ENCODE measurements at places on chromosomes 11 and 22. TPM values are rescaled to one million over a fixed set of nuclear protein-coding genes. Genes with fewer than 3 reads are reported as not detected.

The GAL3ST1 gene
- not detected for polyA plus RNA-seq

The CDKN1C gene
- polyA plus RNA-seq: 2.1 TPM

The C11orf91 gene
- not detected for polyA plus RNA-seq

The SEC14L2 gene
- polyA plus RNA-seq: 22.8 TPM

The GVQW3 gene
- polyA plus RNA-seq: 1.3 TPM

The RASD2 gene
- 0.45 TPM for polyA plus RNA-seq

- no peak for DNase-seq
Observed at GRCh38 chr22:38510416-38510970, 4.4 kb upstream of the DDX17 start.

DNA sequence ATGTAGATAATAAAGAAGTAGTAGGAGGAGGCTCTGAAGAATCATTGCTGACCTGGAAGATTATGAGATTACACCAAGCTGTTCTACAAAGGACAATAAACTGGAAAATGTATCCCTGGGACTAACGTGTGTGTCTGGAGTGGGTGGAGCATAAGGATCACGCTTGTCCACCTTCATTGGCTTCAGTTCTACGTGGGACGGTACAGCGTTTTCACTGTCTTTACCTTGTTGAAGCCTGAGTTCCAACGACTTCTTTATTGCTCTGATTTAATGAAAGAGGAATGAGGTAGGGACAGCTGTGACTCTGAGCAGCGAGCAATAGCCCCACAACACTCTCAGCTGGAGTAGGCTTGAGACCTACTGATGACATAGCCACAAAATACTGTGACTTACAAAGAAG lies 87.0 kb downstream of the ARHGAP42 start:
- no peak for DNase-seq

- DNase-seq: peak; percentile 19
Observed at GRCh38 chr11:17354601-17354991, 3.0 kb downstream of the NCR3LG1 start.

DNA sequence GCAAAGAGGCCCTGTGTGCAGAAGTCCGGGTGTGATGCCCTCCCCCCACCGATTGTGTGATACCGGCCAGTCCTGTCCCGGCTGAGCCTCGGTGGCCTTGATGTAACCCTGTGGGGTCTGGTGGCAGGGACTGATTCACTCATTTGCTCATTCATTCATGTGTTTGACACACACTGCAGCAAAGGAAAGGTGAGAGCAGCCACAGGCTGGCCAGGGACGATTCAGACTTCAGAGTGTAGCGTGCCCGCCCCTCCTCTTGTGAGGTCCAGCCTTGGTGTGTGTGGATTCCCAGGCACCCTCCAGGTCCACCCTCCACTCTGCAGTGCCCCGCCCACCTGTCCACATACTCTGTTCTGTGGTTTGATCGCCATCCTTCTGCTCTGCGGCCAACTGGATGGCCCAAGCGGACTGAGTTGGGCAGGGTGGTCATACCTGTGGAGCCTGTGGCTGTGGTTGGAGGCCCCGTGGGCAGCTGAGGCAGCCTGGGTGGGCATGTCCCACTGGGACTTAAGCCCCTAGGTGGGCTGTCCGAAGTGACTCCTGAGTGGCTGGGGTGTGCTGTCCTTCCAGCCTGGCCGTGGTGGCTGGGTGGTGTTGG lies 58.0 kb upstream of the CCDC188 start:
- no peak for DNase-seq

DNA sequence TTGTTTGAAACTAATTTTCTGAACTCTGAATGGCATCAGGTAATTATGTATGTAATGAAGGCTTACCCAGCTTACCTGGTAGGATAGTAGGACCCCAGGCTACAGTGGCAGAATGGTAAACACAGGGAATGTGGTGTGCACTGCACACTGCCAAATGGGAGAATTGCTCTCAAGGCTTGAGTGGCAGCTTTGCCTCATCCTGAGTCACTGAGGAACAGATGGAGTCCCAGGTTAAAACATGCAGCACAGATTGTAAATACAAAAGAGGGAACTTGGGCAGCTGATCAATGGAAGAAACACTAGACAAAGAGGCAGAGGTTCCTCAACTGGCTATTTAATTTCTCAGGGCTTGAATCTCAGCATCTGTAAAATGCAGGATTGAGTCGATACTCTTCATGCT lies 24.4 kb downstream of the GPR83 start:
- DNase-seq: no peak

GRCh38 chr11:13486926-13487660 lies 8.7 kb downstream of the PTH start:
- DNase-seq: no peak

GRCh38 chr22:27780161-27780575 lies 21.4 kb downstream of the MN1 start:
- no peak for DNase-seq

- no peak for DNase-seq
Observed at GRCh38 chr22:24027389-24027975, 16.4 kb downstream of the CABIN1 start.

The NUDT8 gene
- 1.3 TPM for polyA plus RNA-seq

The OSBP2 gene
- polyA plus RNA-seq: 0.38 TPM

The IFITM1 gene
- 660 TPM for polyA plus RNA-seq

DNA sequence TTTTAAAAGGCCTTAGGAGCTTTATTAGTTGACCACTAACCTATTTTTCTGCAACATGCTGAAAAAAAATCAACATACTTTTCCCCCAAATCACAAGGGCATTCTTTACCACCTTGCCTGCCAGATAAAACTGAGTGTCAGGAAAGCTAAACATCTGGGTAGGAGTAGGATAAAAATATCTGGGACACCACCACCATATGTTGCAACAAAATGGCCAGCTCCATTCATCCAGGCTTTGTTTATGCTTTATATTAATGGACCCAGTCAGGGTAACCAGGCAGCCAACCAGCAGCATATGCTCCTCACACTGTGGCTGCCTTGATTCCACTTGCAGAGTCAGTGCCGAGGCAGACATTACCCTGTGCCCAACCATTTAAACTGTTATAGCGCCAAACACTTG lies 1024.5 kb downstream of the LRRC4C start:
- DNase-seq: no peak

DNA sequence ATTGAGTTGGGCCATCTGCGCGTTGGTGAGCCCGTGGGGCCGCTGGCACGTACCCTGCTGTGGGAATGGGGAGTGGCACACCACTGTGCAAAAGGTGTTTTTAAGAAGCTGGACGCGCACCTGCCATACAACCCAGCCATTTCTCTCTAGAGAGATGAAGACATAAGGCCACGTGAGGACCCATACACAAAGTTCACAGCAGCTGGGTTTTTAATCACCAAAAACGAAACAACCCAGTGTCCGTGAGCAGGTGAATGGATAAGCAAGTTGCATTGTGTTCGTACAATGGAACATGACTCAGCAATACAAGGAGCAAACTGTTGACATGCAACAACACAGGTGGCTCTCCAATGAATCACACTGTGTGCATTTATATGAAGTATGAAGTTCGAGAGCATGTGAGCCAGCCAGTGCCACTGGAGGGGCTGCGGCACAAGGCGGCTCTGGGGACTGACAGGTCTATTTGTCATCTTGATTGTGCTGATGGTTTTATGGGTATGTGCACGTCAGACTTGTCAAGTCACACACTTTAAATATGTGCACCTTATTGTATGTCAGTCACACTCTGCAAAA lies 30.6 kb upstream of the PANX2 start:
- no peak for DNase-seq

The PRDM10 gene
- 5.5 TPM for polyA plus RNA-seq

- DNase-seq: no peak
Observed at GRCh38 chr22:44247346-44247745, 65.4 kb downstream of the SHISAL1 start.

The B4GALNT4 gene
- 5.4 TPM for polyA plus RNA-seq

DNA sequence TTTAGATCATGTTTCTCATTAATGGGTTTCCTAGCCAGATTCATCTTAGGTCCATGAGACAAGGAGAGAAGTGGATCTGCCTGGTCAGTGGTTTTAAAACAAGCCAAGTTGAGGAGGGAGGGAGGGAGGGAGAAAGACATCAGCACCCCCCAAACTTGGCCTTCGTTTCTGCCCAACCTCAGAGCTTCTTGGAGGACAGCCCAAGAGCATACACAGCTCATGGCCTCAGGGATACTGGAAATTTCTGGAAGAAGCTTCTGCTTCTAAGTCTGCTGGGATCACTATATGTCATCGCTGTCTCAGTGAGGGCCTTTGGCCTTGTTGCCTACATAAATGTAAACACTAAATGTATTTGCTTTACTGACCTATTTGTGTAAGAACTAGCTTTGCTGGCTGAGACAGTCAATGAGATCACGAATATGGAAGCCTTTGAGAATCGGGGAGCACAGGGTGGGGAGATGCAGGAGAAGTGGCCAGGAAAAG lies 375.1 kb downstream of the BUD13 start:
- no peak for DNase-seq

The GPR83 gene
- 0.04 TPM for polyA plus RNA-seq

GRCh38 chr11:111230122-111230465 lies 15.4 kb upstream of the POU2AF2 start:
- DNase-seq: no peak

DNA sequence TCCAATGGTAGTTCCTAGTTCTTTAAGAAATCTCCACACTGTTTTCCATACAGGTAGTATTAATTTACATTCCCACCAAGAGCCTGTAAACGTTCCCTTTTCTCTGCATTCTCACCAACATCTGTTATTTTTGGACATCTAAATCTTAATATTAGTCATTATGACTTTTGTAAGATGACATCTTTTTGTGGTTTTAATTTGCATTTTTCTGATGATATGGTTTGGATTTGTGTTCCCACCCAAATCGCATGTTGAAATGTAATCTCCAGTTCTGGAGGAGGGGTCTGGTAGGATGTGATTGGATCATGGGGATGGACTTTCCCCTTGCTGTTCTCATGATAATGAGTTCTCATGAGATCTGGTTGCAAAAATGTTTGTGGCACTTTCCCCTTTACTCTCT lies 89.0 kb downstream of the MUC15 start:
- DNase-seq: no peak

DNA sequence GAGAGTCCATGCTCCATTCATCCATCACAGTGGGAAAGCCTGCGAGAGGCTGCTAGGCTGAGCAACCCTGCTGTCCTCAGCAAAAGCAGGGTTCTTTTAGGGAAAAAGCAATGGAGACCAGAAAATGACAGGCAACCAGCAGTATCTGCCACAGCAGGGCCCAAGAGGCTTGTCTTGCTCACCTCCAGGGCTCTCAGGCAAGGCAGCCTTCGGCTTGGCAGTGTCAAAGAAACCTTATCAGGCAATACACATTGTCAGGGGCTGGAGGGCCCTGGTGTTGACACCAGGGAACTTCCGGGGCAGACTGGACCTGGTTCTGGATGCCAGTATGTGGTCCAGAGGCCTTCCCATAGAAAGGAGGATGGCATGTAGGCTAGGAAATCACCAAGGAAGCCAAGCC lies 10.2 kb upstream of the TLCD5 start:
- no peak for DNase-seq

DNA sequence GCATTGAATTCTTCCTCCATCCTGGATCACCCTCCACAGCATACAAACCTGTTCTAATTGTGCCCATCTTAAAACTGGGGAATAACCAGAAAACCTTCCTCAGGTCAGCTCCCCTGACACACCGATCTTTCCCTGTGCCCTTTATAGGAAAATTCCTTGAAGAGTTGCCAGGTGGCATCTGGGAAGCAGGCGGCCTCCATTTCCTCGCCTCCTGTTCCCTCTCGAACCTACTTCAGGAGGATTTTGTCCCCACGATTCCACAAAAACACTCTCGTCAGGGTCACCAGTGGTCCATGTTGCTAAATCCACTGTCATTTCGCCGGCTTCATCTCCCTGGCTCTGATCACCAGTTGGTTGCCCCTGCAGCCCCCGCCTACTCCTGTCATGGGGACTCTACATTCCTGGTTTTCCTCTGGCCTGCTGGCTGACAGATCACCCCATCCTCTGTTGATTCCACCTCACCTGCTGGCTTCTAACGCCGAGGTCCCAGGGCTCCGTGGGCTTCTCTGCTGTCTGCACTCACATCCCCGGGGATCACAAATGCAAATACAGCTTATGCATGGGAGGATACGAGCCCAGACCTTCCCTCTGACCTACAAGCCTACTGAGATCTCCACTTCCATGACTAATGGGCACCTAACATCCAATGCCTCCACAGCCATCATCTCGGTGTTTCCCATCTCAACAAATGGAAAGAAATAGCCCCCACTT lies 92.5 kb upstream of the PRDM11 start:
- no peak for DNase-seq

- no peak for DNase-seq
Observed at GRCh38 chr22:20549232-20549841, 41.9 kb downstream of the MED15 start.

GRCh38 chr11:12287374-12288211 lies 89.8 kb upstream of the PARVA start:
- peak; percentile 87 for DNase-seq

The OR52I1 gene
- not detected for polyA plus RNA-seq

The RSF1 gene
- polyA plus RNA-seq: 12.0 TPM

The IGLL1 gene
- polyA plus RNA-seq: not detected

The WNT11 gene
- polyA plus RNA-seq: 0.25 TPM

DNA sequence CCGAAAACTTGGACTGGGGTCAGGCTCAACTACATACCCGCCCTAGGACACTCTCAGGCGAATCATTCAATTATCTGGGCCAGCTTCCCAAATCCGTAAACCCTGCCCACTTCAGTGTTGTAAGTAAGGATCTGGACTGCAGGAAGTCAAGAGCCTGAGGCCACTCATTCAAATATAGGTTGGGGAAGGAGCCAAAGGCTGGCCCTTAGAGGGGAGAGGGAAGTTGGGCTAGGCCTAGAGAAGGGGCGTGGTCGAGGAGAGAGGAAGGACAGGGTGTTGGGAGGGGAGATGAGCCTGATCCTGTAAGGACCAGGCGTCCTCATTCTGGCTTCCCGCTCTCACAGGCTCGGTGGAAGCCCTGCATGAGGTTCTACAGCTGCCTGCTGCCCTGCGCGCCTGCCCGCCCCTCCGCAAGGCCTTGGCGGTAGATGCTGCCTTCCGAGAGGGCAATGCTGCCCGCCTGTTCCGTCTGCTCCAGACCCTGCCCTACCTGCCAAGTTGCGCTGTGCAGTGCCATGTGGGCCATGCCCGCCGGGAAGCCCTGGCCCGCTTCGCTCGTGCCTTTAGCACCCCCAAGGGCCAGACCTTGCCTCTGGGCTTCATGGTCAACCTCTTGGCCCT lies 3.0 kb downstream of the SAC3D1 start:
- peak; percentile 29 for DNase-seq

- DNase-seq: no peak
Observed at GRCh38 chr22:27546157-27546935, 255.2 kb downstream of the MN1 start.

The OR52W1 gene
- not detected for polyA plus RNA-seq

The ZNF215 gene
- polyA plus RNA-seq: 5.6 TPM

GRCh38 chr11:2327032-2327431 lies 25.2 kb downstream of the TSPAN32 start:
- DNase-seq: no peak

GRCh38 chr11:113281052-113281725 lies 33.2 kb upstream of the TTC12 start:
- DNase-seq: no peak

DNA sequence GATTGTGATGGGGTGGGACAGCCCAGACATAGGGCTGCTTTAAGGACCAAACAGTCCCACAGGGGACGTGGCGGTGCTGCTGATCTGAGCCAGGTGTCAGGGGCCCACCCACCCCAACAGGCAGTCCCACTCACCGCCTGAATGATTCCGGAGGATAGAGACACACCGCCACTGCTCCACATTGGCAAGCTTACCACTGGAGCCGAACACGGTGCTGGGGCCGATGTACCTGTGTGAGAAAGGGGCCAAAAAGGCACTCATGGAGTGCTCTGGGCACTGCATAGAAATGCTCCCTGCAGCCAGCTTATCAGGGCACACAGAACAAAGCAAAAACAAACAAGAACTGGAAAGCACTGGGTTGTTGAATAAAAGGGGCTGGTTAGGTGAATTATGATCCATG lies 25.9 kb downstream of the HIRA start:
- DNase-seq: no peak

Measured in BJ (cell line).